ENCODE measurements at places on chromosomes 7 and 10. TPM values are rescaled to one million over a fixed set of nuclear protein-coding genes. Genes with fewer than 3 reads are reported as not detected.

- no peak for DNase-seq
Measured at GRCh38 chr10:90915766-90916075, 5.2 kb downstream of the ANKRD1 start.

GRCh38 chr7:105827151-105827875, 49.1 kb downstream of the ATXN7L1 start:
- no peak for DNase-seq

GRCh38 chr10:100670828-100671479, 74.4 kb upstream of the PAX2 start:
- DNase-seq = no peak

DNA sequence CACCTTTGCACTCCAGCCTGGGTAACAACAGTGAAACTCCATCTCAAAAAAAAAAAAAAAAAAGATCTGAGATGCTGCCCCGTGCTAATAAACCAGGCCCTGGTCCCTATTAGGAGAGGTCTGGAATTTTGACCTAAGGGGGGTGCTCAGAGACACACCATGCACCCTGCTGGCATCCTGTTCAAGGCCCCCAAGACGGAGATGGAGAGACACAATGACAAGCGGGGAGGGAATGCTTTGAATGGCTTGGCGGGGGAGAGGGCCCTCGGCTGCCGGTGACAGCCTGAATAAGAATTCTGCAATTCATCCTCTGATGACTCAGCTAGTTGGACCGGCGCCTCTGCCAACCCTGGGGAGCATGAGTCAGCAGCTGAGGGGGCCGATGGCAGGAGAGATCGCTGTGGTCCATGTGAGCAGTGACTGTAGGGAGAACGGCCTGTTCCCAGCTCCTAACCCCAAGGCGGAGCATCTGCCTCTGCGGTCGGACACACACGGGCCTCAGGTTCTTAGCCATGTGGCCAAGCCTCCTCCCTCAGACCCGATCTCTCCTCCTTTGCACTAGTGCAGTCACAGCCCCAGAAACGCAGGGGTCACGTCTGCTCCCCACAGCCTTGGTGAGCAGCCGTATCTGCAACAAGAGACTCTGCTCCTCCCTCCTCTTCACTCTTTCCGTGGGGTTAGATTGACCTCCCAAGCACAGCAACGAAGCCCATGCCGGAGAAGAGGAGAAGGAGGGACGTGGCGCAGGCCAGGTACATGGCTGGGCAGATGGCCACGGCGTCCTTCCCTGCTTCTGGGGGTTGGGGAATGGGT, 14.9 kb downstream of the TRIM56 start:
- peak; percentile 96 for DNase-seq

DNA sequence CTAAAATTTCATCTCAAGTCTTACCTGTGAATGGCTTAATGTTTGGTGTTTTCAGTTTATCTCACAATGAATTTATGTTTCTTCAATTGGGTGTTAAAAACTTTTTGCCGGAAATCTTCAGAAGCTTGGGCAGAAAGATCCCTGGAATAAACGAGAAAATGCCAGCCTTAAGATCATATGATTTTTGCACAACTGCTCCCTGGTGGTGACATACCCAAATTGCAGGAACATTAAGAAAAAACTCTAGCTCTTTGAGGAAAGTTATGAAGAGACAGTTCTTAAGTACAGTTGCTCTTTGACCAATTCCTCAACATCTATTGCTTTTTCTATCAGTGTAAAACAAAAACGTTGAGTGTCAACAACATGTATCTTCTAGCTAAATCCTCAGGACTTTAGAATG, 48.2 kb upstream of the CREB5 start:
- no peak for DNase-seq

Gene ATE1
- 34.2 TPM for total RNA-seq

Gene ZNRF2
- total RNA-seq = 13.1 TPM

Gene PLEKHS1
- not detected for total RNA-seq

Gene ZNF239
- total RNA-seq = 4.5 TPM

Gene PVRIG
- total RNA-seq = not detected
